Frontal cortex (tissue), 4 donors: ENCODE measurements at places on chromosomes 6 and 20. TPM values are rescaled to one million over a fixed set of nuclear protein-coding genes. Genes with fewer than 3 reads are reported as not detected.

GRCh38 chr6:11432713-11433450 lies 104.7 kb upstream of the TMEM170B start:
- DNase-seq = peak; percentile 29

- DNase-seq = no peak
Observed at GRCh38 chr20:18138266-18138582, 561 bp downstream of the KAT14 start.

DNA sequence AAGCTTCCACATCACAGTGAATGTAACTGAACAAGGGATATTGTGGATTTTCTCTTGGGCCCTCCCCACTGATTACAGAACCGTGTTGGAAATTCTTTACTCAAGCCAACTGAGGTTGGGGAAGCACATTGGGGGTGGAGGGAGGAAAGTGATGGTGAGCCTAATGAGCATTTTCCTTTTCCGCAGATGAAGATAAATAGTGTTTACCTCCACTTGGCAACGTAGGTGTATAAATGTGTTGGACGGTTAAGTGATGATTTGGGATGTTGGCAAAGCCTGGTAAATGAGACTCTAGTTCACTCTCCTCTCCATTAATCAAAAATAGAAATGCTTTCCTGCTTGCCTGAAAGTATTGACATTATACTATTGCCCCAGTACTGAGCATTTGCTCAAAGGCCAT lies 27.1 kb upstream of the NRN1 start:
- no peak for DNase-seq

DNA sequence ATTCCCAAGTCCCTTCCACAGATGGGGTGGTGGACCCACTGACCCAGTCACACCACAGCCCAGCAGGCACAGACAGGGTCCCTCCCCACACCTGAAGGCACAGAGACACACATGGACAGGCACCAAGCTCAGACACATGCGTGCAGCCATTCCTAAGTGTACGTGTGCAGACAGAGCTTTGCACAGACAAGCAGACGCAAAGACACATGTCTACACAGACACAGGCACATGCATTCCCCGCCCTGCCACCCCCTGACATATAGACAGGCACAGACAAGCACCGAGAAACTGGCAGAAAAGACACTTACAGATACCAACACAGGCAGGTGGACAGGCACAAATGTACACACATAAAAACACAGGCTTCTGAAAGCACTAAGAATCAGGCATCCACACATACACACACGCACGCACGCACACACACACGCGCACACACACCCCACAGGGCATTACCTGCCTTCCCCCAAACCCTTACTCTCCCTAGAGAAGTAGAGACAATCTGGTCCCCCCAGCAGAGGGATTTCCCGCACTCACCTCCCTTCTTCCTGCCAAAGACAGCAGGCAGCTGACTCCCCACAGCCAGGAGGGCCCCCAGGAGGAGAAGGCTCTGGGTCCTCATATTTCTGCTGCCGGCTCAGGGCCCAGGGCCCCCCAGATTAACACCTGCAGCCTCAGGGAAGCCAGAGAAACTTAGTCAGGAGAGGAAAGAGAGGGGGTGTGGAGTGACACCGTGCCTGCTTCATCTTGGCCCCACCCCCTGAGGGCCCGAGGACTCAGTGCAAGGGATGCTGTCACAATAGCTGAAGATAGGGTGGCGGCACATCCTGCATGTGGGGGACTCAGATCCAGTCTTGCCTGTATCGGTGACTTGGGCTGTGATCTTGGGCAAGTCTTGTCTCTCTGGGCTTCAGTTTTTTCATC lies at the start of gene WFDC5:
Gene WFDC5 (minus strand): TSS at position 710 of the 921 bp plus-strand sequence. CDS start 91 bp downstream, at position 619.
- DNase-seq = no peak

GRCh38 chr6:82374516-82374915 lies 10.9 kb downstream of the TPBG start:
- DNase-seq = no peak

DNA sequence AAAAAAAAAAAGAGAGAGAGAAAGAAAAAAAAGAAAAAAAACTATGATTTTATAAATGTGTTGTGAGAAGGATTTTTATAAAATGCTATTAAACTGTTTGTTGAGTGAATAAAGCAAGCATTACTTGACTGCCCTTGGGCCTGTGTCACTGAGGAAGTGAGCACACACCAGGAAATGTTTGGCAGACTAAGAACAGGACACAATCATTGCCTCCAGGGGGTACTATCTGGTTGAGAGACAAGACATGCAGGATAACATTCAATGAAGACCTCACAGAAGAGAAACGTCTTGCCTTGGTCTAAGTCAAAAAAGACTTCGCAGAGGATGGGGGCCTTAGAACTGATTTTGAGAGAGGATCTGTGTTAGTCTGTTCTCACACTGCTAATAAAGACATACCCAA lies 40.6 kb downstream of the MTFR2 start:
- DNase-seq = no peak

DNA sequence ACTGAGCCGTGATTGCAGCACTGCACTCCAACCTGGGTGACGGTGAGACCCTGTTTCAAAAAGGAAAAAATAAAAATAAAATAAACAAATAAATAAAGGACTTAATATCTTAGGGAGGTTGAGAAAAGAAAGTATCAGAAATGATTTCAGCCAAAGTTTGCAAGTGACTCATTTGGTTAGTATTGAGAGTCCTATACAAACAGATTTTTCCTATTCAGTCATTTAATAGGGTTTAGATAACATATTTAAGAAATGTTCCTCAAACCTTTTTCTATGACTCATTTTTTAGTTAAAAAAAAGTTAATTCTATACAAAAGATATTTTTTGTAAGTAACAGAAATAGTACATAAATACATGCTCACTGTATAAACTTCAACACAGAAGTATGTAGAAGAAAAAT lies 235.1 kb downstream of the GJA1 start:
- DNase-seq = no peak

GRCh38 chr6:106363401-106364138 lies 3.1 kb downstream of the CRYBG1 start:
- no peak for DNase-seq

COX4I2 gene
- 1.2 TPM for total RNA-seq

MAP3K4 gene
- total RNA-seq = 32.2 TPM
